ENCODE measurements at places on chromosomes 13 and 19. TPM values are rescaled to one million over a fixed set of nuclear protein-coding genes. Genes with fewer than 3 reads are reported as not detected.

The FGF21 gene
- not detected for total RNA-seq

DNA sequence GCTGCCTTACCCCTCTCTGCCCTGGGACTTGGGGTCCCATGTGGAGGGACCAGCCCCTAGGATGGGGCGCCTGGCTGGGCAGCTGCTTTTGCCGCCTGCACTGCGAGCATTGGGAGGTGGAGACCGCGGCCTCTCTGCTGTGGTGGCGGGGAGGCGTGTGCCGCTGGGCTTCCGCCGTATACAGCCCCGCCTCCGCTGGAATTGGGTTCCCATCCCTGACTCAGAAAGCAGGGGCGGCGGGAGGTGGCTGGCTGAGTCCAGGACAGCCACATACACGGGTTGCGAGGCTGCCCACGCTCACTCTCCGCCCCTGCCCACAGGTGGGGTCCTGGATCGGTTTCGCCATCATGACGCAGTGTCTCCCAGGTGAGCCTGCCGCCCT is 6.6 kb downstream of the NDUFB7 start:
- no peak for DNase-seq

The VSTM2B gene
- total RNA-seq = not detected

DNA sequence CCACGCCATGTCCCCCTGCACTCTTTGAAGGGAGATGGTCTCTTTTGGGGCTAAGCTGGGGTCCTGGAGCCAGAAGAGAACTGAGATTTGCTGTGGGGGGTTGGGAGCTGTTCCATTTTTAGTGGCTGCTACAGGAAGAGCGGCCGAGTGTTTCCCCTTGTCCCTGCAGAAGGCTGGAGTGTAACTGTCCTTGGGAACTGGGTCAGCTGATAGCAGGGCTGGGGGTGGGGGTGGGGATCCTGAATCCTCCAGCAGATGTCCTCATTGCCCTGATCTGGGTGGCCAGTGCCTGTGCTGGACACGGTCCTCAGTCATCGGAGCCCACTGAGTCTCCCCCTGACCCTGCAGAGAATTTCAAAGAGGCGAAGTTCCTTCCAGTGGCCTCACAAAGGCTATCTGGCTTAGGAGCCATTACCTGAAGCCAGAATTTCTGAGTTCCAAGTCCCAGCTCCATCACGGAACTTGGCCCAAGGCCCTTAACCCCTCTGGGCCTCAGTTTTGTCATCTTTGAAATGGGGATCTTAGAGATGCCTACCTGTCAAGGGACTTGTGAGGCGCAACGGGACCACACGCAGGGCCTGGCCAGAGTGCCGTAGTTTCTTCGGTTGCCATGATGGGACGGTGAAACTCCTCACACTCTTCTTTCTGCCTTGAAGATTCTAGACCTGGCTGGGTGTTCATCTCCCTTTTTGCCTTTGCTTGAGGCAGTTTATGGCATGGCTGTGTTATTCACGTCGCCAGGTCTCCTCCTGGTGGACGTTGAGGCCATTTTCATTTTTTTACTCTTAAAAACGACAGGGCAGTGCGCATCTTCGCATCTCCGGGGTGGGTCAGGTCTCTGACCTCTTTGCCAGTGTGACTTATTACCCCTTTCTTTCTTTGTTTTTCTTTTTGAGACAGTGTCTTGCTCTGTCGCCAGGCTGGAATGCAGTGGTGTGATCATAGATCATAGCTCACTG is 51.9 kb downstream of the DNM2 start:
- peak; percentile 33 for DNase-seq

DNA sequence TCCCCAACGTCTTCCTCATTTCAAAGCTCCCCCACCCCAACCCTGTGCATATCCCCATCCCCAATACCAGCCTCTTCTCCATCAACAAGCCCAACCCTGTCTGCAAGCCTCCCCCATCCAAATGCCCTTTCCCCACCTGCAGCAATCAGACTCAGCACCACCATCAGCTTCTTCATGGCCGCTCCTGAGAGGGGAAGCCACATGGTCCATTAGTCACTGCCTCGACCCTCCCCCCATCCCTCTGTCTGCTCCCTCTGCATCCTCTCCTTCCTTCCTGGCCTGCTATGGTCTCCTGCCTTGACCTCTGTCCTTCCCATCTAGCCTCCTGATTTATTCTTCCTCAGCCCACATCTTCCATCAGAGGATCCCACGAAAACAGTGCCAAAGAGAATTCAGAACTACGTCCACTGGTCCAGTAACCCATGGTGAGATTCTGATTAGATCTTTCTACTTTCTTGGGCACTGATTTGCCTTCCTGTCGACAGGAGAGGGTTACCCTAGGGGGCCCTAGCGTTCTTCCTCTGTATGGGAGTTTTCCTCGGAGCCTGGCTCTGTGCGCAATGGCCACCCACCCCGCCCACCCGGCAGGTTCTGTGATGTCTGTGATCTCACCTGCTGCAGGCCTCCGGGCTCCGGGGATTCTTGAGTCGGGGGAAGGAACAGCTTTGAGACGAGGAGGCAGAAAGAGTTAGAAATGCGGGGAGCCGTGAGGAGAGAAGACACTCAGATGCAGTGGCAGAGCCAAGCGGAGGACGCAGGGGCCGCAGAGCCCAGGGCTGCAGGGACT is 1.3 kb downstream of the KLK6 start:
- DNase-seq = no peak

GRCh38 chr19:50022823-50023222 is 2.3 kb downstream of the VRK3 start:
- DNase-seq = no peak

DNA sequence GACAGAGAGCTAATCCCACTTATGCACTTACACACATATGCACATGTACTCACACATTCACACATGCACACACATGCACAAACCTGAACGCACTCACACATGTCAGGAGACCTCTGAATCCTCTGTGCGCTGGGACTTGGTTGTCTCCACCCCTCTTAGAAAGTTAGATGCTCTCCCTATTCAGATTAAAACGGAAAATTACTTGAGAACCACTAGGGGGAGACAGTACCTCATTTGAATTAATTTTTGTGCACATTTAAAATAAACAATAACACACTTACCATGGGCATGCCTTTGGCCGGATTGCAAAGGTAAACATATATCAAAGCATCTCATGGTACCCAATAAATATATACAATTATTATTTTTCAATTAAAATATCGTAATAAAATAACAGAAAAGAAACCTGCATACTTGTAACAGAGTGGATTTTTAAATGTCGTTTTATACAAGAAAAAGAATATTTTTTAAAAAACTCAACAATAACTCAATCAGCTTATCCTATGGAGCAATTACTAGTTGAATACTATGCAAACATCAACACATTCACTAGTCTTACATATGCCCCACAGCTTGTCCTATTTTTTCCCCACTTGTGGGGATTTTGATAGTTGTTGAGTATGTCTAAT is 9.5 kb upstream of the LILRB4 start:
- DNase-seq = no peak

DNA sequence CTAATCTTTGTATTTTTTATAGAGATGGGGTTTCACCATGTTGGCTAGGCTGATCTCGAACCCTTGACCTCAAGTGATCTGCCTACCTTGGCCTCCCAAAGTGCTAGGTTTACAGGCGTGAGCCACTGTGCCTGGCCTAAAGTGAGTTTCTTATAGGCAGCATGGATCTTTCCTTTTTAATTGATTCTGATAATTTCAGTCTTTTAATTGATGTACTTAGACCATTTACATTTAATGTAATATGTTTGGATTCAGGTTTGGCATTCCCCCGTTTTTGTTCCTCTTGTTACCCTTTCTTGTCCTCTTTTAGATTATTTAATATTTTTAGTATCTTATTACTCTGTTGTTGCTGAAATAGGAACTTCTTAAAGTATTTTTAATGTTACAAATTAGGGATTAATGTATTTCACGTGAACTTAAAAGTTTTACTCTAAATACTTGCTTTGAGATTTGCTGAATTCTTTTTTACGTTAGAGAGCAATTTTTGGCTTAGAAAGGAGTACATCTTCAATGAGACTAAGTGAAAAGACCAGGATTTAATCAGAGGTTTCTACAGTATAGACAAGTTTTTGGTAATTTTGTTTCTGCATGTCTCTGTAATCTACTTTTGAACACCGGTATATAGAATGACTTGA is 50.3 kb downstream of the URI1 start:
- DNase-seq = no peak

The PRKCSH gene
- 272 TPM for total RNA-seq

GRCh38 chr19:37778613-37779126 is 716 bp downstream of the ZNF573 start:
- no peak for DNase-seq

The SLITRK1 gene
- total RNA-seq = not detected

- peak; percentile 58 for DNase-seq
These were observed 8.8 kb downstream of the DDX39A start for GRCh38 chr19:14410091-14411051.

The PBX4 gene
- 15.0 TPM for total RNA-seq

- DNase-seq = no peak
These were observed 140.0 kb downstream of the SIPA1L3 start for GRCh38 chr19:38047049-38047438.

- DNase-seq = no peak
These were observed 201.0 kb downstream of the FGF9 start for GRCh38 chr13:21871919-21872318.

GRCh38 chr13:54633456-54633855 is 1604.8 kb downstream of the OLFM4 start:
- DNase-seq = no peak

The MLLT1 gene
- total RNA-seq = 64.2 TPM

DNA sequence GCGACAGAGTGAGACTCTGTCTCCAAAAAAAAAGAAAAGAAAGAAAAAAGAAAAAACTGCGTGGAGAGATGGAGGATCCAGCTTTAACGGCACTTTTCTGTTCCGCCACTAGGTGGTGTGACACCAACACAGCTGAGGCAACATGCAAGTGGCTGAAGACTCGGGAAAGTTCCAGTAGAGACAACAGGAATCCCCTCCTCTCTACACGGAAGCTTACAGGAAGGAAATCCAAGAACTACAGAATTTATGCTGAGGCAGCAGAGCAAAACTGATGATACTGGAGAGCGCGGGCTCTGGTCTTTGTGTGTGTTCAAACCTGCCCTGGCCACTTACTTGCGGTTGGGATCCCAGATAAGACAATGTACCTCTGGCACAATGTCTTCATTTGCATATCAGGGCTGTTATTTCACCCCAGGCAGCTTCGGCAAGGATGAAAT is 9.9 kb downstream of the RANBP3 start:
- DNase-seq = peak; percentile 34

DNA sequence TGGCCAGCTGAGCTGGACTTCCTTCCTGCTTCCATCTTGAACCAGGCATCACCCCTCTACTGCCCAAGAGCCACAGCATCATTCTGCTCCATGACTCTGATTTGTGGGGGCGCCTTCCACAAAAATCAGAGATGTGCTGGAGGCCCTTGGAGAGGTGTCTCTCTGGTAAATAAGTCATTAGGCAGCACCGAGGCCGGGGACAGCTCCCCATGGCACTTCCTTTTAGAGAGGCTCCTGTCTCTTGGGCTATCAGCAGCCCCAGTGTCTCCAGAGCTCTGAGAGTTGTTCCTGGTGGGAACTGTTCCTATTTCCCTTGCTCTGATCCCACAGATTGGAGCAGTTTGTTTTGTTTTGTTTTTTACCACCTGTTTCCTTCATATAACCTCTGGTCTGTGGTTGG is 19.9 kb downstream of the NWD1 start:
- no peak for DNase-seq

The LMTK3 gene
- total RNA-seq = 4.6 TPM

The ATP8B3 gene
- total RNA-seq = 0.97 TPM

- DNase-seq = no peak
These were observed 5.6 kb downstream of the CDADC1 start for GRCh38 chr13:49253310-49253709.

- DNase-seq = no peak
These were observed 4.2 kb upstream of the PLAUR start for GRCh38 chr19:43674183-43674582.

The GYS1 gene
- total RNA-seq = 38.9 TPM

DNA sequence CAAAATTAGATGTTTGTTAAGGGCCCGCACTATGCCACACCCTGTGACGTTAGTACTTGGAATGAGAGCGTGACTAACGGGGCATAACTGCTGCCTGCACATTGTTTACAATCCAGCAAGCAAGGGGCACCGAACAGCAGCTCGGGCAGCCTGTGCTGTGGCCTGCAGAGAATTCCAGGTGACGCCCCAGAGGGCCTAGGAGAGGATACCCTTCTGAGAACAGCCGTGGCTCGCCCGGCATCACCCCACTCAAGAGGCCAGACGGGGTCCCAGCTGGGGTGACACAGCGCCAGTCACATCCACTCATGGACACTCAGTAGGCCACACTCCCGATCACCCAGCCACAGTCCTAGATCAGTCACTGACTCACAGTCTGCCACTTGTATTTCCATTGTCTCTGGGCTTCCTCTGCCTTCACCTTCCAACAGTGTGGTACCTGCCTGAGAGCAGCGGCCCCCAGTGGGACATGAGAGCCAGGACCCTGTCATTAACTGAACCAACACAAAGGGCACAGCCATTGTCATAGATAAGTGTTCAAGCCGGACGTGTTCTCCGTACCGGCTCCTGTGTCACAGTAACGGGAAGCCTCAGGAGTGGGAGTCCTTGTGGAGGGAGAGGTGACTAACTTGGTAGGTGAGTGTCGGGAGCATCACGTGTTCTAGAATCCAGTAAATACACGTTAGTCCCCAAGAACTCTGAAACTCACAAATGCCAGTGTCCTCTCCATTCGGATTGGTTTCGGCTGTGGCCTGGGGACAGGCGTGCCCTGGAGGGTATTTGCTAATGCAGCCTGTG is 7.5 kb downstream of the ZNF331 start:
- DNase-seq = no peak

- DNase-seq = no peak
These were observed 113.9 kb downstream of the CRYL1 start for GRCh38 chr13:20411638-20412342.

DNA sequence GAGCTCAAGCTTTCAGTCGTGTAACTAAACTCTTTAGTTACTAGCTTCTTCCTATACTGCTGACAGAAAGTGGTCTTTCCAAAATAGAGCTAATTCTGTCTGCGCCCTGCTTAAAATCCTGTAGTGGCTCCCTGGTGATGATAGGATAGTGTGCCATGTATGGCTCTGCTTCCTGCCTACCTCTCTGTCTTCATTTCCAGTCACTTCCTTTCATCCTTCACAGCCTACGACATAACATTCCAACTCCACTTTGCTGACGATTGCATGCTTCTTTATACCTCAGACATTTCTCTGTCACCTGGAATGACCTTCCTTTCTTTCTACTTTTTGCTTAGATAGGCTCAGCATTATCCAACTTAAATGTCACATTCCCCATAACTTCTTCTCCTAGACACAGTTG is 190.8 kb downstream of the MAB21L1 start:
- DNase-seq = no peak

DNA sequence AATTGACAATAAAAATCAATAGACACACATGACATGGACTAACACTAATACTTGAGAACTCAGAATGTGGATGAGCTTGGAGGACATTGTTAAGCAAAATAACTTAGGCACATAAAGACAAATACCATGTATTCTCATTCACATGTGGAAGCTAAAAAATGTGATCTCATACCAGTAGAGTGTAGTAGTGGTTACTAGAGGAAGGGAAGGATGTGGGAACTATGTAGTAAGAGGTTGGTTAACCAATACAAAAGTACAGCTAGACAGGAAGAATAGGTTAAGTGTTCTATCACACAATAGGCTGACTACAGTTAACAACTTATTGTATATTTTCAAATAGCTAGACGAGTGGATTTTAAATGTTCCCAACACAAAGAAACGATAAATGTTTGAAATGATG is 415.8 kb upstream of the KLF12 start:
- no peak for DNase-seq

- DNase-seq = no peak
These were observed 8.4 kb downstream of the MKNK2 start for GRCh38 chr19:2042485-2043250.

Measured in CD8-positive, alpha-beta memory T cell (primary cell).